ENCODE measurements at places on chromosomes 4 and X.

DNA sequence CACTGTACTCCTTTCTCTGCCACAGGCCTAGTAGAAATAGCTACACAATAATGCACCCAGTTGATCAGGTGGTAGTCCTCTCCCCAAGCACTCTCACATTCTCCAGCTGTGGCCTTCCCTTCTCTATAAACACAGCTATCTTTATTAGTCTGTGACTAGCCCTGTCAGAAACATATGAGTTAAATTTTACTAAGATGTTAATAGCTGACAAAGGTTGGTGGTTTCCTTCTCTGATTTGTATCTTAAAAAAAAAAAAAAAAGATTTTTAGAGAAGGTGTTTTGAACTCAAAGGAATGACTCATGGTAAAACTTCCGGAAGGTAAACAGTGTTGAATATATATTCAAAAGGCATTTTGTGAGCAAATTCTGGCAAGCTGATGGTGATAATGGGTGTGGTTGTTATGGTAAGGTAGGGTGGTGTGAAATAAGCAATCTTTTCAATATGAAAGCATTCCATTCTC lies 327.4 kb downstream of the PPP3CA start:
- no peak for DNase-seq

- no peak for DNase-seq
Observed at GRCh38 chrX:142977128-142977914, 48.4 kb upstream of the SPANXN4 start.

- DNase-seq, result no peak
Observed at GRCh38 chr4:183860119-183860518, 45.0 kb upstream of the STOX2 start.

- no peak for DNase-seq
Observed at GRCh38 chr4:172985552-172985951, 183.1 kb upstream of the GALNT7 start.

DNA sequence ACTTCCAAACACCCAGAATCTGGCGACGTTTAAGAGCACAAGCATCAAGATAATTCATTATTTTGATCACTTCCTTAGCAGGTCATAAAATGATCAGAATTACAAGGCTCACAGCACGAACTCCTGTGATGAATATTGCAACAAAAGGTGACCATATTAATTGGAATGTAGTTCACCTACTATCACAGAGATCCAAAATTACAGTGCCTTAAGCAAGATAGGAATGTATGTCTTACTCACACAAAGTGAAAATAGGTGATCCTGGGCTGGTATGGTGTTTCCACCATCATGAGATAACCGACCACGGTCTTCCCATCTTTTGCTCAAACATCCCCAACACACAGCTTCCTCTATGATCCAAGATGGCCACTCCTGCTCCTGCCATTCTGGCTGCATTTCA lies 131.2 kb downstream of the SCFD2 start:
- no peak for DNase-seq

GRCh38 chr4:144575181-144575580 lies 70.8 kb upstream of the HHIP start:
- DNase-seq, result no peak

GRCh38 chr4:118076958-118077766 lies 42.9 kb downstream of the NDST3 start:
- no peak for DNase-seq

GRCh38 chr4:176671532-176671931 lies 121.2 kb downstream of the VEGFC start:
- no peak for DNase-seq
